Tibial nerve (tissue), 4 donors: ENCODE measurements at places on chromosomes 12 and 14. TPM values are rescaled to one million over a fixed set of nuclear protein-coding genes. Genes with fewer than 3 reads are reported as not detected.

GRCh38 chr14:75612157-75612556, 33.7 kb downstream of the FLVCR2 start:
- no peaks in the 10 kb centered on the region for H3K36me3 ChIP-seq
- no peak overlapping the region for H3K4me3 ChIP-seq

- H3K27ac ChIP-seq, result peak overlapping the region; percentile 74
- H3K4me1 ChIP-seq, result no peaks in the 10 kb centered on the region
- no peak for DNase-seq
- peak overlapping the region; percentile 56 for H3K4me3 ChIP-seq
- H3K36me3 ChIP-seq, result no peaks in the 10 kb centered on the region
These were observed 158.6 kb upstream of the PARP11 start for GRCh38 chr12:4031703-4032291.

- no peak for DNase-seq
- H3K27me3 ChIP-seq, result no peaks in the 10 kb centered on the region
- no peak overlapping the region for H3K27ac ChIP-seq
- no peak overlapping the region for H3K4me3 ChIP-seq
- no peaks in the 10 kb centered on the region for H3K36me3 ChIP-seq
- H3K4me1 ChIP-seq, result no peaks in the 10 kb centered on the region
These were observed 336.9 kb upstream of the ATP2B1 start for GRCh38 chr12:90045559-90045958.

- H3K27ac ChIP-seq, result no peak overlapping the region
- H3K4me1 ChIP-seq, result no peaks in the 10 kb centered on the region
- no peak for DNase-seq
- no peaks in the 10 kb centered on the region for H3K36me3 ChIP-seq
- no peaks in the 10 kb centered on the region for H3K27me3 ChIP-seq
- no peak overlapping the region for H3K4me3 ChIP-seq
These were observed 290.4 kb downstream of the SLC16A7 start for GRCh38 chr12:59886131-59886733.

FOXG1 gene
- total RNA-seq, result not detected

TSHR gene
- total RNA-seq, result not detected

OTOGL gene
- total RNA-seq, result 0.44 TPM

EIF2S3B gene
- not detected for total RNA-seq
